ENCODE measurements at places on chromosomes 6 and 20.

DNA sequence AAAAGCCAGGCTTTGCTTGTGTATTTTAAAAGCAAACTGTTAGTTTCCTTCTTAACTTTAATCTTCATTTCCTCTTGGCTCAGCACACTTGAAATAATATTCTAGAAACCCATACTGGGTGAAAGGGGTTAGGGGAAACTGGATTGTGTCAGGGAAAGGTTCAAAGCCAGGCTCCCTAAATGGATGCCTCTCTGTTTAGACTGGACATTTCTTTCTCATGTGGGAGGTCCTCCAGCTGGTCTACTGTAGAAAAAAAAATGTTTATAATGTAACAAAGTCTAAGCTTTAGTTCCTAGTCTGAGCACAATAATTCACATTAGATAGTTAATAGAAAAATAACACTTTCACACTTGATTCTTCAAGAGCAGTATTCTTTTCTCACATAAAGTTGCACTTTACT, 89.0 kb upstream of the AKIRIN2 start:
- DNase-seq = no peak

DNA sequence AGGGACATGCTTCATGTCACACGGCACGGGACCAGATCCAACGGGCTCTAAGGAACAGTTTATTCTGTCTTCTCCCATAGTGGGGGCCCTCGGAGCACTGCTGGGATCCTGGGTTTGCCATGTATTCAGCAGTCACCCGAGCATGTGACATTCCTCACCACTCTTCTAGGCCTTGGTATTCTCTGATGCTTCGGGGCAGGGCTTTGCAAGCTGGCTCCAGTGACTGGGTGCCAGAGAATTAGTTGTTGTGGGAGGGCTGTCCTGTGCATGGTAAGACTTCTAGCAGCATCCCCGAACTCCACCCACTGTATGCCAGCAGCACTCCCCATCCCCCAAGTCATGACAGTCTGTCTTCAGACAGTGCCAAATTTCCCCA, 5.4 kb downstream of the CCN5 start:
- peak; percentile 67 for DNase-seq

DNA sequence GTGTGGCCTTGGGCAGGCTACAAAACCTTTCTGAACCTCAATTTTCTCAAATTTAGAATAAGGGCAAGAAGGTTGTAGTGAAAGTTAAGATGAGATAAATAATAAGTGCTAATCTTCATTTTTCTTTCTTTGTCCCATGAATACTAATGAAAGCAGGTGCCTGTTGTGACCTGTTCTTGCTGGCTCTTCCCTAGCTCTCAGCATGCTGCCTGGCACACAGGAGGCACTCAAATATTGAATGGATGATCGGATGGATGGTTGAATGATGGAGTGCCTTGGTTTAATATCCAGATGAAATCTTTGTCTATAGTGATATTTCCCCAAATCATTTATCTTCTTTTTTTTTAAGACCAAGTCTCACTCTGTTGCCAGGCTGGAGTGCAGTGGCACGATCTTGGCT, 15.0 kb downstream of the PBOV1 start:
- no peak for DNase-seq

- peak; percentile 5 for DNase-seq
These were observed 8.2 kb upstream of the PYGB start for GRCh38 chr20:25239387-25240370.

- DNase-seq = no peak
These were observed 89.6 kb upstream of the RIN2 start for GRCh38 chr20:19668418-19668817.

GRCh38 chr6:157059781-157060180, 263.5 kb downstream of the TMEM242 start:
- DNase-seq = no peak

GRCh38 chr6:64996301-64996700, 710.7 kb downstream of the EYS start:
- DNase-seq = no peak

- DNase-seq = no peak
These were observed 81.4 kb upstream of the CDH4 start for GRCh38 chr20:61170496-61171320.

GRCh38 chr6:169160091-169160854, 93.4 kb downstream of the THBS2 start:
- DNase-seq = no peak

- no peak for DNase-seq
These were observed 399.0 kb downstream of the CDKAL1 start for GRCh38 chr6:20933057-20933788.

- DNase-seq = no peak
These were observed 187.9 kb upstream of the ARID1B start for GRCh38 chr6:156589281-156589680.

DNA sequence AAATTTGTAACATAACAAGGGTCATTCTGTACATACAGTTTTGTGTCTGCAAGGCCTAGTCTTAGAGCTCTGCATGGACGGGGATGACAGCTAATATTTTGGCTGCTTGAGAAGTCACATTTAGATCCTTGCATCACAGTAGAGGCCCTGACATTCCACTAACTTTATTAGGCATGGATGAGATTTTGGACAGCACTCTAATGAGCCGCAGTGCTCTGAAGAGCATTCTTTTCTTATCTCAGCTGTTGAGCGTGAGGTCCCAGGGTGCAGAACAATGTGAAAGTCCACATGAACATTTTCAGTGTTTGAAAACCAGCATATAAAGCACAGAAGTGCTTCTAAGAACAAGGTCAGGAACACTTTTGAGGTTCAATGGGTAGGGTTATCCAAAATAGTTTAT, 58.9 kb downstream of the IPCEF1 start:
- DNase-seq = no peak

DNA sequence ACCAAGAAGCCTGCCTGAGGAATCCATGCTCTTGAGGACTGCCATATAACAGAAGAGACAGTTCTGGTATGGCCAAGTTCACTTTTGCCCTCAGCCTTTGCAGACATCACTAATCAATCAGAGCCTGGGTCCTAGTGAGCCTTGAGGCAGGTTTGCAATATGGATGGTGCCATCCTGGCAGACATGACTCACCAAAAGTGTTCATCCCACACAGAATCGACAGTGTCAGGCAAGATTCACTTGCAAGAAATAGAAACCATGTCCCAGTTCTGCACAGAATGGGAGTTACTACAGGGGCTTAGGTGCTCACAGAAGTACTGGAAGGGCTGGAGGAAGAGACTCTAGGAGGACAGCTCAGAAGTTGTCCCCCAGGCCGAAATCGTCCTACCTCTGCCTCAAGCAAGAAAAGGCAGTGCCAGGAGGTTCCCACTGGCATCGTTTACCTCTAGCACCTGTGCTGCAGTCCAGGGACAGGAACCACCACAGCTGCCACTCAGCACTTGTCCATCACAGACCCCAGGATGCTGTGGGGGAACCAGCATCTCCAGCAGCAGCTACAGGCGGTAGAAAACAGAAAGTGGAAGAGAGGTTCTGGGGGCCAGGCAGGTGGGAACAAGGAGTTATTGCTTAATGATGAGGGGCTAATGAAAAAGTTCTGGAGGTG, 42.6 kb upstream of the PHACTR3 start:
- DNase-seq = no peak

DNA sequence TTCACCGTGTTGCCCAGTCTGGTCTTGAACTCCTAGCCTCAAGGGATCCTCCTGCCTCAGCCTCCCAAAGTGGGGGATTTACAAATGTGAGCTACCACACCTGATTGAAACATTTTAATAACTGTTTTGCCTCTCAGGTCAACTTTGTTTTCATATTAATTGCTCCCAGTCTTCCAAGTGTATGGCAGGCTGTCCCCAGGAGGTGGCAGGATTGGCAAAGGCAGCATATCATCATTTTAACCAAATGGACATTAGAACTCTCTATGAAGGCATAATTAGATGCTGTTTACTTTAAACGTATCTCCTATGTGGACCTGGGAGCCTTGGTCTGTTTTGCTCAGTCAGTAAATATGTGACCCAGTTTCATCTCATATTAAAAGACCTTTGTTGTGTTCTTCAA, 59.2 kb upstream of the CSE1L start:
- no peak for DNase-seq

GRCh38 chr6:162596676-162597075, 130.9 kb downstream of the PRKN start:
- DNase-seq = no peak

- no peak for DNase-seq
These were observed 42.4 kb downstream of the SSR1 start for GRCh38 chr6:7270320-7271204.

- no peak for DNase-seq
These were observed 575 bp downstream of the WTAP start for GRCh38 chr6:159727717-159728445.

DNA sequence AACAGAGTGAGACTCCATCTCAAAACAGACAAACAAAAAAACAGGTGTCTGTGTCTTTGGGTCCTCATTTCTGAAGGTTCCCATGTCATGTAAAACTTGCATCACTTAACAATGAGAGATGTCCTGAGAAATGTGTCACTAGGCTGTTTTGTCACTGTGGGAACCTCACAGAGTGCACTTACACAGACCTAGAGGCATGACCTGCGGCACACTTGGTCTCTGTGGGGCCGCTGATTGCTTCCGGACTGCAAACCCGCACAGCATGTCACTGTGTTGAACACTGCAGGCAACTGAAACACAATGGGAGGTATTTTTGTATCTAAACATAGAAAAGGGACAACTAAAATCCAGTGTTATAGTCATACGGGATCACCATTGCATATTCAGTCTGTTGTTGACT, 42.3 kb upstream of the TMEM181 start:
- no peak for DNase-seq

GRCh38 chr6:13428583-13429405, 58.6 kb downstream of the GFOD1 start:
- DNase-seq = no peak

DNA sequence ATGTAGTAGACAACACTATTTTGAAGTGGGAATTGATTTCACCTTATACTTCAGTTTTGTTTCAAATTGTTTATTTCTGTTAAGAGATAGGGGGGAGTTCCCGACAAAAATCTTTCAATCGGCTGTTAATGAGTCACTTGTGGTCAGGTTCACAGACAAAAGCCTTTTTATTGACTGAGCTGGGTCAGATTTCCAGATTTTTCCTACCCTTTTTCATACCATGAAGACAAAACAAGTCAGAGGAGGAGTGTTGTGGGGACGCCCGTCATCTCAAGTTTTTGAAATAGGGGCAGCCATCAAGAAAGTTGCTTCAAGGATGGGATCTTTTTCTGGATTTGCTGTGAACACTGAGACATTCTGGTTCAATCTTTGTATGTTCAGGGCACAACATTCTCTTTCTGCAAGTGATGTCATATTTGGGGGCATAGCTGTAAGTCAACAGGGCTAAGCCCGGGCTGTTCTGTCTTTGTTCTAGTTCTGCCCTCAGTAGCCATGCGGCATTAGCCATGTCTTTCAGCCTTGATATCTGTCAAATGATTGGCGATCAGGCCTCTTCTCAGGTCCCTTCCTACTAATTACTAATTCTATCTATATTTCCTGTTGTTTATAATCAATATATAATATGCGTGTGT, 496.0 kb upstream of the MARCKS start:
- no peak for DNase-seq

- peak; percentile 63 for DNase-seq
These were observed 21.6 kb downstream of the CFAP61 start for GRCh38 chr20:20073801-20074371.

DNA sequence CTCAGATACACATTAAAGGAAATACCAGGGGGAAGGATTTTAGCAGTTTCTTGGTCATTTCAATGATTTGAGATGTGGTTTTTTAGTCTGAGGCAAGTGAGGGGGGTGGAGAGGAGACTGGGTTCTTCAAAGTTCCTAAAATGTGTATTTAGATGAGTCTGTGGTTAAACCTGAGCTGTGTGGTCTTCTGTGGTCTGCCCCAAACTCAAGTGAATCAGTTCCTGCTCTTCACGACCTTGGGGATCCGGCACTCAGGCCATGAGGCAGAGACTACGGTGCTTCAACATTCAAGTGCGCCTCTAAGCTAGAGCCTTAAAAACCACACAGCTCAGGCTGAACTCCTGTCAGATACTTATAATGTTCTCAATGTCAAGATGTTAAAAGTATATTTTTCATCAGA, 406.7 kb downstream of the LMBRD1 start:
- DNase-seq = no peak

DNA sequence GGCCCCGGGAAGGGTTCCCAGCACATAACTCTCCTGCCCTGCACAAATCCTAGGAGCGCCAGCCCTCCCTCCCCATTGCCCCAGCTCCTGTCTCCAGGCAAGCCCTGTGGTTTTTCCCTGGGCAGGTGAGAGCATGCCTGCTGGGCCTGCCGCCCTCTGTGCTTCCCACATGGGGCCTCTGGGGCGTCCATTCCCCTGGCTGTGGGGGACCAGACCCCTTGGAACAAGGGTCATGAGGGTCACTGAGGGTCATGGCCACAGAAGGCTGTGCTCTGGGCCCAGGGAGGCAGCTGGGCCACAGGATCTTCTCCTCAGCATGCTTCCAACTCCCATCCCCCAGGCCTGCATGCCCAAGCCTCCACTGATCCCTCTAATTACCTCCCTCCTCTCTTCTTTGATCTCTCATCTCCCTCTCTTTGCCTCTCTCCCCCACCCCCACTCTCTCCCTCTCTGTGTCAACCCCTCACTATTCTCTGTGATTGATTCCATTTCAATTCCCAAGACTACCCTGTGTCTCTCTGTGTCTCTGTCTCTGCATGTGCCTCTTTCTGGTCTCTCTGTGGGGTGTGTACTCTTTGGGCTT, 6.1 kb downstream of the MDFI start:
- DNase-seq = peak; percentile 27

- DNase-seq = no peak
These were observed 53.8 kb downstream of the PHF3 start for GRCh38 chr6:63689421-63689820.

- DNase-seq = no peak
These were observed 163.2 kb downstream of the MRPL14 start for GRCh38 chr6:43963877-43964658.

- no peak for DNase-seq
These were observed 1607.2 kb downstream of the GRIK2 start for GRCh38 chr6:103000688-103001087.

DNA sequence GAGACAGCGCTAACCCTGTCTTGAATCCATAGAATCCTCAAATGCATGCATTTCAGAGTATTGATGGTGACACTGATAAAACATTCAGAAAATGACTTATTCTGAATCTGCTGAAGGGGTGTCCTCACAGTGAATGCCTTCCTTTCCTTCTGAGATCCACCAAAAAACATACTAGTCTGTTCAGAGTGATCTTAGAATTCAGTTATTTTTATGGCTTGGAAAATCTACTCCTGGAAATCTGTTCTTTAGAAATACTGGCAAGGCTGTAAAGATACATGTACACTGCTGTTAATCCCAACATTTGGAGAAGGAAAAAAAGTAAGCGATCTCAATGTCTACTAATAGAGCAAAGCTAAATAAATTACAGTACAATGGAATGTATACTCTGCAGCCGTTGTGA, 672.6 kb upstream of the AGPAT4 start:
- no peak for DNase-seq

GRCh38 chr6:37005061-37005810, at the start of gene FGD2:
Gene FGD2, plus strand, starts transcription at chr6:37005655. Its CDS starts 163 bp downstream, at chr6:37005818.
- no peak for DNase-seq

- DNase-seq = no peak
These were observed 242.6 kb downstream of the DOK5 start for GRCh38 chr20:54717983-54718382.

- DNase-seq = no peak
These were observed 38.4 kb downstream of the WDR27 start for GRCh38 chr6:169663468-169663867.
